Stimulated activated CD8-positive, alpha-beta memory T cell treated with anti-CD3 and anti-CD28 coated beads, Interleukin-4, amount 100 ng/mL, for 1 hour (primary cell): ENCODE measurements at places on chromosomes 5 and 9.
A peak's percentile ranks its signal among the peaks of the same experiment; 100 is the strongest.

GRCh38 chr9:33159777-33160127, 7.4 kb downstream of the B4GALT1 start:
- no peak for DNase-seq

GRCh38 chr9:95874989-95875304, 544 bp upstream of the ERCC6L2 start:
- peak; percentile 8 for DNase-seq

DNA sequence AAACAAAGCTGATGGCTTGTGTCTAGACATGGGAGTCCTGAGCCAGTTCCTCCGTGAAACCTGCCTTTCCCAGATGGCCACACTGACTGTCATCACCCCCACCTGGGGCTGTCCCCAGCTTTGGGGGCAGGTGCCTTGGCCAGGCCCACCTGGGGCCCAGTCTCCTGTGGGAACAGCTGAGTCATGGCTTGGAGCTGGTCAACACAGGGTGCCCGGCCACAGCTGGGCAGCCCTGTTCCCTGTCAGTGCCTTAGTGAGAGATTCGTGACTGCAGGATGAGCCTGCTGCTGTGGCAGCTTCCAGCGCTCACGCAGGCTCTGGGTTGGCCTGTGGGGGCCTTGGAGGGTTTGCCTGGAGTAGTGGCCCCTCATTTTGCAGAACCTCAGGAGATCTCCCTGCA, 56.5 kb downstream of the COL5A1 start:
- DNase-seq = no peak

- no peak for DNase-seq
Observed at GRCh38 chr9:134413890-134414623, 87.8 kb downstream of the RXRA start.

- no peak for DNase-seq
Observed at GRCh38 chr5:132070460-132071337, 2.9 kb upstream of the CSF2 start.

DNA sequence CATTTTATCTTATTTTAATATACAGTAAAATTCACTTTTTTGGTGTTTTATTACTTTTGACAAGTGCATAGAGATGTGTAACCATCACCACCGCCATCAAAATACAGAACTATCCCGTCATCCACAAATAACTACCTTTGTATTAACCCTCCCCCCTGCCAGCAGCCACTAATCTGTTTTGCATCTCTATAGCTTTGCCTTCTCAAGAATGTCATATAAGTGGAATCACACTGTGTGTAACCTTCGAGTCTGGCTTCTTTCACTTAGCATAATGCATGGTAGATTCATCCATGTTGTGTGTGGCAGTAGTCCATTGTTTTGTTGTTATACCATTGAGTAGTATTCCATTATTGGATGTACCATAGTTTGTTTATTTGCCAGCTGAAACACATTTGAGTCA, 98.8 kb downstream of the BOD1 start:
- DNase-seq = no peak

DNA sequence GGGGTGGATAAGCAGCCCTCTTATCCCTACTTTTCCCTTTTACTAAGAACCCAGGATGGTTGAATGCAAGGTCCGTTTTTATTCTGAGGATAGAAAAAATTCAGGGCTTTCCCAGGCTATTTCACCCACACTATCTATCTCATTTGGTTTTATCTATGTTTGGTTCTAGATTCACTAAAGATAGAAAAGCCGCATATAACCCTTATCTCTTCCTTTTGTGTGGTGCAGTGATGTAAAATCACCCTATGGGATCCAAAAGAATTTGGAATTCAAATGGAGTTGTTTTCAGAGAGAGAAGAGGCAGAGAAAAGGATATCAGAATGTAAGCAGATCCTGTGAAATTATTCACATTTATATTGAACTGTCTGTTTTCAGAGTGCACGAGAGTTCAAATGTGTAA, 236.3 kb upstream of the RFX3 start:
- DNase-seq = no peak

DNA sequence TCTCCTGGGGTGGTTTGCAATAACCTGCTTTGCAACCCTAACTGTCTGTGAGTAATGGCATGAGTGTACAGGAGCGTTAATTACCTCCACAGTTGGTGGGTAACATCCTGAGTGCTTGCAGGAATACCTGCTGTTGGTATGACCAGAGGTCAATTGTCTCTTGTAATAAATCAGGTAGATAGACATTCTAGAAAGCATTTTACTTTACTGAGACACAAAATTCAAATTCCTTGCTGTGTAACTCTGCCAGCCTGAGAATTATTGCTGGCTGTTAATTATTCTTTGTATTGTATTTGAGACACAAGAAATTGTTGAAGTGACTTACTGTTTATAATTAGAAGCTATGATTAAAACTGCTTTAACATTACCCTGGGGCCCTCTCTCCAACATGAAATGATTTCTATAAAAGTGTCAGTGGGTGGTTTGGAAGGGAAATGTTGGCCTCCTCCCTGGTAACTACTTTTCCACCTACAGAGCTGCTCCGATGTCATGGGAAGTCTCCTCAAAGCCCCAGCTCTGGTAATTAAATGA, 150.8 kb upstream of the ADCY2 start:
- DNase-seq = no peak

GRCh38 chr9:14482856-14483255, 168.9 kb upstream of the NFIB start:
- DNase-seq = no peak

DNA sequence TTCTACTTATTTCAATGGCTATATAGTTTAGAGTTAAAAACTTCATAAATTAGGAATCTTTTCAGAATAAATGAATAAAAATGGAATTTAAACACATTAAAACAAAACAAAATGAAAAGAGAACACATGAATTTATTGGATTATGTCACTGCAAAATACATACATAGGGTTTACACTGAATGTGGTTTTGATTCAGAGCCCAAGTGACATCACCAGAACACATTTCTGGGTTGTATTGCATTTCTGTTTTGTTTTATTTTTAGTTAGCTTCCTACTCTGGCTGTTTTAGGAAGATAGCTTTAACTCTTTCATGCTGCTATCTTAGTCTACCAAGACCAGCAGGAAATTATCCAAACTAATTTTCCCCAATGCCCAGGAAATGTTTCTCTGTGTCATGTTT, 1935.0 kb downstream of the EFNA5 start:
- DNase-seq = no peak
